ENCODE measurements at places on chromosomes 16 and 17. TPM values are rescaled to one million over a fixed set of nuclear protein-coding genes. Genes with fewer than 3 reads are reported as not detected.

MPV17L gene
- 17.1 TPM for total RNA-seq

UMOD gene
- not detected for total RNA-seq

APOBR gene
- 11.0 TPM for total RNA-seq

NEUROD2 gene
- not detected for total RNA-seq

HNF1B gene
- total RNA-seq = 31.5 TPM

OTOP2 gene
- not detected for total RNA-seq

HBQ1 gene
- total RNA-seq = not detected

CCL17 gene
- 0.78 TPM for total RNA-seq

FOXJ1 gene
- total RNA-seq = 2.5 TPM

IFT20 gene
- 48.8 TPM for total RNA-seq

KCNJ16 gene
- not detected for total RNA-seq

CRAMP1 gene
- total RNA-seq = 31.4 TPM

MYH3 gene
- 6.2 TPM for total RNA-seq
